D721Med (cell line): ENCODE measurements at places on chromosomes 13 and 19.
A peak's percentile ranks its signal among the peaks of the same experiment; 100 is the strongest.

GRCh38 chr13:19737844-19738557, 44.7 kb downstream of the PSPC1 start:
- DNase-seq = no peak

DNA sequence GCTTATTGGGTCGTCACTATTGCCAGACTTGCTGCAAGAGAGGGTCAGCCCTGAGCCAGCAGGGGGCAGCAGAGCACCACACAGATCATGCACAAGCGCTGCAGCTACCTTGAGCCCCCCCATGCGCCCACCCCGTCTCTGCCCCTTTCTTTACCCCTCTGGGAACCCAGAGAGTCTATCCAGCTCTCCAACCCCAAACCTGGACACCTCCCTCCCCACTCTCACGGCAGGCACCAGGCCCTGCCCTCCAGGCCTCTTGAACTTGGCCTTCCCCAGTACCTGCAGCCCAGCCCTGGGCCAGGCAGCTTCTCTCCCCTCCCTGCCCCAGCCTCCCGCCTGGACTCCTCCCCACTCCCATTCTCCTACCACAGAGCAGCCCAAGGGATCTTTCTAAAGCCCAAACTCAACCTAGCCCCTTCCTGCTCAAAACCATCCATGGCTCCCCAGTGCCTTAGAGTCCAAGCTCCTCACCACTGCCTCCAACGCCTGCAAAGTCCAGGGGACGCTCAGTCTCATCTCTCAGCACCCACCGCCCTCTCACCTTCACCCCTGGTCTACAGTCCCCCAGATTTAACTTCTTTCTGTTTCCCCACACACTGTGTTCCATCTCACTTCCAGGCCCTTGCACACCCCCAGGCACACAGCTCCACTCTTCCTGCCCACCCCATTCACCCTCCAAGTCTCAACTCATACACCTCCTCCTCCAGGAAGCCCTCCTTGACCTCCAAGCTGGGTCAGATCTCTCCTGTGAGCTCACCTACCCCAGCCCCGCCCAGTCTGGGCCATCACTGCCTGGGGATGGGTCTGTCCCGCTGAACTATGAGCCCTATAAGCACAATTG, 9.4 kb upstream of the CEACAM16 start:
- DNase-seq = peak; percentile 72

DNA sequence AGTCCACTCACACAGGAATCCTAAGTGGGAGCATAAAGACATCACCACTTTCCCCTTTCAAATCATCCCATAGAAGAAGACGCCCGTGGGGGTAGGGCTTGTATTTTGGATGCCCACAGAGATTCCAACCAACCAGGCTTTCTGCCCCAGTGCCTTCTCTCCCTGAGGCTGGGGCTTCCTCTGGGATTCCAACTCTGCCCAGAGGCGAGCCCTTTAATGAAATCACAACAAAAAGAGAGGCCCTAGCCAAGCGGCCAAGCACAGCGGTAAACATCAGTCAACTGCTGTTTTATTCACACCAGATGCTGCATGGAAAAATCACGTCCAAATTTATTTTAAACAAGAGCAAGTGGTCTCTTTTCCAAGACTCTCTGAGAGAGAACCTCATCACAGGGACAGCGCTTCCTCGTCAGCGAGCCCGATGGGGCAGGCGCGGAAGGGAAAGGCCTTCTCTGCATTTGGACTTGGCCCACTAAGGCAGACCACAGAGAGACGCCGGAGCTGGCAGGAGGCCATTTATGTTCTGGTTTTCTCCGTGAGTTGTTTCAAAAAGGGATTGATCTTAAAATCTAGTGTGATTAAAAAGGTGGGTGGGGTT, 31.5 kb downstream of the ADPRHL1 start:
- no peak for DNase-seq

DNA sequence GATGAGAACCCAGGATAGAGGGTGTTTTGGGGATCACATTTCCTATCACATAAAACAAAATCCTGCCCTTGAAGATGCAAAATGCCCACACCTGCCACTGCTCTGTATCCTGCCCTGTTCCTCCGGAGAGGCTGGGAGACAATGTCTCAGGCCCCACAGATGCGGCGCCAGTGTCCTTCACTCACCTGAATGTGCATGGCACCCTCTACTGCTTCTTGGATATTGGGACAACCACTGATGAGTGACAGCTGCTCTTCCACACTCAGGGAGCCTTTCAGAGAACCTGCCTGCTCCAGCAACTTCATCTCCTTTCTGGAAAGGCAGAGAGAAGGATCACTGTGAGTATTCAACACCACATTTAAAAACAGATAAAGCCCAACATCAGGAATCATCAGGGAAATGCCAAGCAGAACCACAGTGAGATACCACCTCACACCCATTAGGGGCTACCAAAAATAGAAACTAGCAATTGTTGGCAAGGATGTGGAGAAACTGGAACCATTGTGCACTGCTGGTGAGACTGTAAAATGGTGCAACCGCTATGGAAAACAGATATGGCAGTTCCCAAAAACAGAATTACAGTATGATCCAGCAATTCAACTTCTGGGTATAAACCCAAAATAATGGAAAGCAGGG, 36.4 kb downstream of the CRYL1 start:
- DNase-seq = no peak

GRCh38 chr19:18915639-18916038, 3.5 kb downstream of the COPE start:
- no peak for DNase-seq

- DNase-seq = no peak
Measured at GRCh38 chr13:111372651-111373425, 52.4 kb downstream of the TEX29 start.

- DNase-seq = no peak
Measured at GRCh38 chr13:78601124-78601873, 2.1 kb downstream of the POU4F1 start.

- DNase-seq = no peak
Measured at GRCh38 chr13:67100730-67101129, 129.4 kb downstream of the PCDH9 start.

- no peak for DNase-seq
Measured at GRCh38 chr13:75321084-75321483, 160.9 kb downstream of the TBC1D4 start.

- DNase-seq = no peak
Measured at GRCh38 chr13:99604636-99605035, 103.4 kb downstream of the TM9SF2 start.

DNA sequence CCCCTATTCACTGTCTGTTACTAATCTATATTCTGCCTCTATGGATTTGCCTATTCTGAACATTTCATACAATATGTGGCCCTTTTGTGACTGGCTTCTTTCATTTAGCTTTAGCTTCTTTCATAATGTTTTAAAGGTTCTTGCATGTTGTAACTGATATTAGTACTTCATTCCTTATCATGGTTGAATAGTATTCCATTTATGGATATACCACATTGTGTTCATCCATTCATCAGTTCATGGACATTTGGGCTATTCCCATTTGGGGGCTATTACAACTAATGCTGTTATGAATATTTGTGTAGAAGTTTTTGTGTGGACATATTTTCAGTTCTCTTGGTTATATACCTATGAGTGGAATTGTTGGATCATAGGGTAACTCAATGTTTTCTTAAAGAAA, 44.4 kb upstream of the TDRD3 start:
- DNase-seq = no peak
